H9 (cell line): ENCODE measurements at places on chromosomes 4 and X.
A peak's percentile ranks its signal among the peaks of the same experiment; 100 is the strongest.

DNA sequence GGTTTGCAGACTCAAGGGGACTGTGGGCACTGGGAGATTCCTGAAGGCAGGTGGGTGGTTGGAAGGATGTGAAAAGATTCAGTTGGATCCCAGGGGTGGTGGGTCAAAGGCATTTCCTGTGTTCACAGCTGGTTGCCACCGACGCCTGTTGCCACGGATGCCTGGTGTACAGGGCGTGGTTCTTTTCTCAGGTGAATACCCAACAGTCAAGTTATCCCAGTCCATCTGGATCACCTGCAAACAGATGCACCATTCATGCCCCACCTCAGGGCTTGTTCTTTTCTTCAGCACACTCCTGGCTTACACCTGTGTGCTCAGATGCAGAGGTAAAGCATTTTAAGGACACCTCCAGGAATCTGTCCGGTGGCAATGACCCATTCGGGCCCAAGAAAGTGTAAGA, 55.8 kb upstream of the SHOX start:
- no peak for DNase-seq

DNA sequence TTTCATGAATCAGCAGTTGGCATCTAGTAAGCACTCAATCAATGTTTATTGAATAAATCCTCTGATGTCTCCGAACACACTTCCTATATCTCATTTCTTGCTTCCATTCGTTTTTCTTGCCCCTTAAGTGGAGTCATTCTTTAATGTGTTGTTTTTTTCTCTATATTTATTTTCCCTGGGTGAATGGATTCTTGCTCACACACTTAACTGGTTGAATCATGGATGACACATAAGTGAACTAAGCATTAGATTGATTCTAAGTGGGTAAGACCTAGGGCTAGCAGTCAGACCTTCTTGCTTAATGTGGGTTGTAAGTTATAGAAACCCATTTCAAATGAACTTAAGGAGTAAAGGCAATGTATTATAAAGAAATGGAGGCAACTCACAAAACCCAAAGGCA, 111.1 kb downstream of the RTL3 start:
- DNase-seq: no peak

DNA sequence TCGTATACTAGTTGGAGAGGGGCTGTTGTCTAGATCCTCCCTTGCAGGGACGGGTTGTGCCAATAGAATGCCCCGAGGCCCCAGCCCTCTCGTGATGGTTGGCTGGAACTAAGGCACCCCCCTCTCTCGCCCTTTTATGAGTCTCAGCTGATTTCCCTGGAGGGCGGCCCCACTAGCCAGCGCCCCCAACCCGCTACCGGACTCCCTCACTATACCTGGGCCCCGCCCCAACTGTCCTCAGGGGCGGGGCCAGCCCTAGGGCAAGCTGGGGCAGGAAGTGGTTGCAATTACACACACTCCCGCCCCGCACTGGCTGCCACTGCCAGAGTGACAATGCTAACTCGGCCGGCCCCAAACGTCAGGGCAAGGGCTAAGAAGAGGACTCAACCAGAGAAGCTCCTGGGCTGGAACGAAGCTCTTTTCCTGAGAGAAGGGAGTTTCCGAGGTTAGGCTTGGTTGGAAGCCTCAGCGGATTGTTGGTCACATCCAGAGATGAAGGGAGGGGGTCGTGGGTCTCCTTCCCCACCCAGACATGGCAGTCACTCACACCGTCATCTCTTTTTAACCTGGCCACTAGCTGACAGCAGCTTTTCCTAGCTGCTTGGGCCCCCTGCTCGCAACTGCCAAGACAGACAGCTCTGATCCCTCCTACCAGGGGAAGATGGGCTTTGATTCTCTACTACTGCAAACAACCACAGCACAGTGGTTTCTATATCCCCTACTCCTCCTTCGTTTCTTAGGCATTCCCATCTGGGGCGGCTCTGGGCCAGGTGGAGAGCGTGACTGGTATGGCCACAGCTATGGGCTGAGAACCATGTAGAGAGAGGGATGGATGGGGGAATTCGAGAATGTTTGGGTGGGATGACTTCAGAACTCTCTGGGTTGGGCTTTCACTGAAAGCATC, 21.0 kb upstream of the BCORL1 start:
- peak; percentile 82 for DNase-seq

DNA sequence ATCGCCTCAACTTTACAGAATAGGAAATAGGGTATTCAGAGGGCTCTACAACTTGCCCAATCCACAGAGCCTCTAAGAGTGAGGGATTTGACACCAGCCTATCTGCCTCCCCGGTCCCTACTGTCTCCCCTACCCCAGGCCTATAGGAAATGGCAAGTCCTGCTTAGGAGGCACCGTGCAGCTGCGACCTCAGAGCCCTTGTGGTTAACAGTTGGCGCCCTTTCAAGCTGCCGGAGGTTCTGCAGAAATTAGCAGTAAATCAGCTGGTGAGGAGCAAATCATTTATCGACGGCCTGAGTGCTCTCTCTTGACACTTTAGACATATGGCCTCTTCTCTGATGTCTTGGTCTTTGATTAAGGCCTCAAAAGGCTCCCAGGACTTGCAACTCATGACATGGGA, 96.9 kb downstream of the CLNK start:
- no peak for DNase-seq

DNA sequence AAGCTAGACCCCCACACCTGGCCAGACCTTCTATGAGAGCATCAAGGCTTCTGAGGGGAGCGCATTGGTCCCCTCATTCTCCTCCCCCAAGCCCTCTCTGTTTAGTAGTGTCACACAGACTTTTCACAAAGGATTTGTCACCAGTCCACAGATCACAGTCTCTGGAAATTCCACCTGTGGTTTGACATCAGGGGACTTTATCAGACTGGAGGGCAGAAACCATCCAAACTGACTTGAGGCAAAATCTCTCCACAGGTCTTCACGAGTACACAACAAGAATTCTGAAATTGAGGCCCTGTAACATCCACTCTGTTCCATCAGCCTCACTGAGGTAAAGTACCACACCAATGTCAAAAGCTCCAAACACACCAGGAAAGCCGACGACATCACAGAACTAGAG, 112.5 kb downstream of the SH3KBP1 start:
- no peak for DNase-seq

GRCh38 chrX:106306391-106306947, 138.4 kb downstream of the PWWP3B start:
- DNase-seq: no peak

GRCh38 chrX:110258552-110258951, 59.3 kb downstream of the AMMECR1 start:
- DNase-seq: no peak

- DNase-seq: no peak
Observed at GRCh38 chr4:107866726-107867125, 42.0 kb downstream of the SGMS2 start.

DNA sequence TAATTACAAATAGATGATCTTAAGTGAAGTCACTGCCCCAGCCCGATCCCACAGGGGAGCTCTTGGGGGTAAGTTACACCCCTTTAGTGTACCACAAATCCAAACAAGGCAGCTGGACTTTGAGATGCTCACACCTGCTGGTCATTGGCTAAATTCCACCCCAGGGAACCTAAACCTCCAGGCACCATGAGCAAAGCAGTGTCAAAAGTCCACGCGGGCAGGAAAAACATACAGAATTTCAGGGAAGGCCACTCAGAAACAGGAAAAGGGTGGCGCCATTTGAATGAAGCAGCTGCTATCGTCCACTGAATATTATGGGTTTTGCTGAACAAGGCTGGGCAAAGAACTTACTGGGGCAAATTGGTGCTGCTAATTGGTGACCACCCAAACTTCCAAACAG, 30.9 kb downstream of the SUPT20HL1 start:
- DNase-seq: no peak

DNA sequence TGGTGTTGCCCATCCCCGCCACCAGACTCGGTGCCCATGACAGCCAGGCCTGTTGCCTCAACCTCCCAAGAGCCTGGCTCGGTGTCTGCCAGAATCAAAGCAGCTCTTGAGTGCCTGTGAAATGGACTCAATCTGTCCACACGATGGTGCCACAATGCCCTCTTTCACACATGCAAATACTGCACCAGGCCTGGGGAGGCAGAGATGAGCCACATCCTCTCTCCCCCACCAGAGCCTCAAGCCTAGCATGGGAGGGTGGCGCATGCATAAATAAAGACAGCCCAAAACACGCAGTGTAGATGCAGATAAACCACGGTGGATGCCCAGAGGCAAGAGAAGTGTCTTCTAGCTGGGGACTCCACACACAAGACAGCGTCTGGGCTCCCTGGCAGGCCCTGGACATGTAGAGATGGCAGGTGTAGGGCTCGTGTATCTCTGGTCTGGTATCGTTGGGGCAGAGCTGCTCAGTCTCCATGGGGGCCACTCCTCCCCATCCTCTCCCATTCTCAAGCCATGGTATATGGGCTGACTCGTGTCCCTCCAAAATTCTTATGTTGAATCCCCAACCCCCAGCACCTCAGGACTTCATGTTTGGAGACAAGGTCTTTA, 65.6 kb downstream of the JAKMIP1 start:
- peak; percentile 51 for DNase-seq

GRCh38 chr4:150855981-150856510, 159.0 kb downstream of the LRBA start:
- no peak for DNase-seq

DNA sequence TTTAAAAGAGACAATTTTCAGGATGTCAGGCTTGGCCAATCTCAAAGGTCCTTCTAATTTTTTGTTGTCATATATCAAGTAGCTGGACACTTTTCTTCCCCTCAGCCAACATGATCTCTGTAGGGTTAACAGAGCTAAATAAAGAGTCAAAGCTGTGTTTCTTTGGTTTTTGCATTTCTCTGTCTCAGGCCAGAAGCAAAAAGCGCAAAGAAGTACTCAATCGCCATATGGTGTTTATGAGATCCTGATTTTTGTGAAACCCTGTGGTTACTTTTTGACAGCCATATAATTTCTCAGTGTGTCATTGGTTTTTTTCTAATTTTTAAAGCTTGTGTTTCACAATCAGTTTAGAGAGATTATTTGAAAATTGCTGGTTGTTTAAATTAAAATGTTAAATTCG, 111.9 kb downstream of the MAPK10 start:
- no peak for DNase-seq

DNA sequence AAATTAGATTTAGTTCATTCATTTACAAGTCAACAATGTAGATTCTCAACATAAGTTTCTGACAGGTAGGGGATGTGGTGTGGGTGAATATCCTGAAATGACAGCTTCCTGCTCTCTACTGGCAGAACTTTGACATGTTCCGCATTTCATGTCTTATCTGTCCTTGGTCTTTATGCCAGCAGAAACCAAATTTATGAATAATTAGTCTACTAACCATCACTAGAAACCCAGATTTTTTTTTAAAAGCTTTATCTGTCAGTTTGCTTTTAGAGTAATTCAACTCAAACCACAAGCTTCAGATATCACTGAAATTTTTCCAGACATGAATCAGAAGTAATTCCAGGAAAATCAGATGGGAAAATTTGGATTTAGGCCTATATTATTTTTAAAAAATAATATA, 17.9 kb downstream of the COQ2 start:
- DNase-seq: no peak

- no peak for DNase-seq
Observed at GRCh38 chr4:147582386-147583060, 34.7 kb upstream of the TMEM184C start.

GRCh38 chr4:3530663-3531254, 1.5 kb downstream of the LRPAP1 start:
- peak; percentile 25 for DNase-seq

DNA sequence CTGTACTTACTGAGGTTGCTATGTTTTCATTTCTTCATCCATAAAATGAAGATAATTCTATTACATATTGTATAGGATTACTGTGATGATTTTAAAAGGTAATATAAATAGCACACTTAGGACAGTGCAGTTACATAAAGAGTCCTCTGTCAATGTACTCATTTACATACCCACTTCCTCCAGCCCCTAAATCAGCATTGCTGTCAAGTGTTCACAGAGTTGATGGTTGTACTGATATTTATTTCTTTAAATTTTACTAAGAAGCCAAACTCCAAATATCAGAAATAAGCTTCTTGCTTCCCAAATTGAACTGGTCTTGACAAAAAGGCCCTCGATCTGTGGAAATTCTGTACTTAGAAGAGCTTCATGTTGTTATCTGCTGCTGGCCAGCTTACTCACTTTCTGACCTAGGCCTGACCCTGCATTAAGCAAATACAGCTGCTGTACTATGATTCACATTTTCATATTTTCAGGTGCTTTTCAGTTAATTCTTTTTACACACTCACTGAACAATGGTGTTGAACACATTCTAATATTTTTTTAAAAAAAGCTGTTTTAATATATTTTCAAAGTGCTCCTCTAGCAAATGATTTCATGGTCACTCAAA, 259.6 kb downstream of the UNC5C start:
- no peak for DNase-seq

DNA sequence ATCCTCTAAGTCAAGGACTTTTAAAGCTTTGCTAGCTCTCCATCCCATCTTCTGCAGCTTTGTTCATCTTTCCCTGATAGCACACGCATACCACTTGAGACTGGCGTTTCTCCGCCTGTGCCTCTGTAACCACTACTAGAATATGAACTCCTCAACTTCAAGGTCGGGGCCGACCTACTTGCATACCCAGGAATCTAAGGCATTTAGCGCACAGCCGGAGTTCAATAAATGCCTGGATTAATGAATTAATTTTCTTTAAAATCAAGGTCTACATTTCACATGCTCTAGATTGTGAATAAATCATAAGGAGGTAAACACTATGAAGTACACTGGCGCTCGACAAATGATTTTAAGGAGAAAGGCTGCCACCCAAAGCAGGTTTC, 89.3 kb downstream of the HNRNPD start:
- DNase-seq: no peak

DNA sequence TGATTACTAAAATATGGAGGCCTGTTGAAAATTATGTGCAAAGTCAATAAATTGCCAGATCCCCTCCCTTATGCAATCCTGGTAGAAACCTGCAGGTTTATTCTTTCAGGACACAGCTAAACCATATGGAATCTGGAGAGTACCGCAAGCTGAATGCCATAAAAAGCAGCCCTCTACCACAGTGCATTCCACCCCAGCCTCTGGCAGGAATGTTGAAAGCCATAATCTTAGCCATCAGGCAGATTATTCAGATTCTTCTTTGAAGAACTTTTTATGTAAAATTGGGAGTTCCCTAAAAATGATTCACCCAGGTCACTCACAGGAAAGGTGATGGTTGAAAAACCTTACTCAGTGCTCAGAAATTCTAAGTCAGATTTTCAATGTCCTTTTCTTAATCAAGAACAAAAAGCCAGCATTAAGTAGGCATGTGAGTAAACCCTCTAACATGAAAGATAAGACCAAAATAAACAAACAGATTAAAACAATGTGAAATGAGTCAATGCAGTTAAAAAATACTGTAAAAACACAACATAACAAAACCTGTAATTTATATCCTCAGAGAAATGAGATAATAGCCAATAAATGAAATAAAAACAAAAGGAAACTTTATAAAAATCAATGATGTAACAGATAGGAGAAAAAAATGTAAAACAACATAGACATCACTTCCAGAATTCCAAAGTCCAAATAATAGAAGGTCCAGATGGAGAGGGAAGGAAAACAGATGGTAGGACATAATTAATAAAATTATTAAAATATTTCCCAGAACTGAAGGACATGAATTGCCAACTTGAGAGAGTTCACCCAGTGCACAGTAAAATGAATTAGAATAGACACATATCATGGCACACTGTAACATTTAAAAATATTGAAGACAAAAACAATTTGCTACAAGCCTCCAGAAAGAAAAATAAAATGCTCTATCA, 226.9 kb downstream of the FSTL5 start:
- no peak for DNase-seq
